ENCODE measurements at places on chromosomes 7 and 10.

DNA sequence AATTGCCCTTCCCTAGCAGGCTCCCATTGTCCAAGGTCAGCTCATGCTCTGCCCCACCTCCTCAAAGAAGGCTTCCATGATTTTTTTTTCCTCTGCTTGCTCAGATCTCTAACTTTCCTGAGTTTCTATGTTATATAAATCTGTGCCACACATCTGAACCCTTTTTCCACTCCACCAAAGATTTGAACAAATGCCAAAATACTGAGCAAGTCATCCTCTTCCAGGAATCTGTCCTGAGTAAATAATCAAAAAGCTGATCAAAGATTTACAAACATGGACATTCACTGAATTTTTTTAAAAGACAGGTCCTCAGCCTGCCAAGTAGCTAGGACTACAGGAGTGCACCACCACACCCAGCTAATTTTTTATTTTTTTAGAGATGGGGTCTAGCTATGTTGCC lies 102.8 kb upstream of the ARID5B start:
- no peak for DNase-seq

GRCh38 chr7:48363174-48363573 lies 191.9 kb downstream of the ABCA13 start:
- no peak for DNase-seq

GRCh38 chr7:123748171-123748733 lies 551 bp downstream of the WASL start:
- DNase-seq, result peak; percentile 21

- DNase-seq, result no peak
Measured at GRCh38 chr7:223118-223800, 30.9 kb downstream of the FAM20C start.

- no peak for DNase-seq
Measured at GRCh38 chr10:112539340-112539739, 92.3 kb downstream of the VTI1A start.

DNA sequence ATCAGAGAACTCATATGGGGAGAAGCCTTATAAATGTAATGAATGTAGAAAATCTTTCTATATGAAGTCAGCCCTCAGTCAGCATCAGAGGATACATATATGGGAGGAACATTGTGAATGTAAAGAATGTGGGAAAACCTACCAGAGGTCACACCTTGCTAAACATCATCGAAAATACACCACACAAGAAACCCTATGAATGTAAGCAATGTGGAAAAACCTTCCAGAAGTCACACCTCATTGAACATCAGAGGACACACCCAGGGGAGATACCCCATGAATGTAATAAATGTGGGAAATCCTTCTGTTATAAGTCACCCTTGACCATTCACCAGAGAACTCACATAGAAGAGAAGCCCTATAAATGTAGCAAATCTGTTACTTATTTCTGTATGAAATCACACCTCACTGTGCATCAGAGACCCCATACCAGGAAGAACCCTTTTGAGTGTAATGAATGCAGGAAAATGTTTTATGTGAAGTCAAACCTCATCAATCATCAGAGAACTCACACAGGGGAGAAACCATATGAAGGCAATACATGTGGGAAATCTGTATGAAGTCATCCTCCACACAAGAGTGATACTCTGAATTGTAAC lies 30.8 kb downstream of the ZNF12 start:
- DNase-seq, result no peak
